ENCODE measurements at places on chromosomes 5 and 9. TPM values are rescaled to one million over a fixed set of nuclear protein-coding genes. Genes with fewer than 3 reads are reported as not detected.

Gene ARID3C
- polyA plus RNA-seq = not detected

DNA sequence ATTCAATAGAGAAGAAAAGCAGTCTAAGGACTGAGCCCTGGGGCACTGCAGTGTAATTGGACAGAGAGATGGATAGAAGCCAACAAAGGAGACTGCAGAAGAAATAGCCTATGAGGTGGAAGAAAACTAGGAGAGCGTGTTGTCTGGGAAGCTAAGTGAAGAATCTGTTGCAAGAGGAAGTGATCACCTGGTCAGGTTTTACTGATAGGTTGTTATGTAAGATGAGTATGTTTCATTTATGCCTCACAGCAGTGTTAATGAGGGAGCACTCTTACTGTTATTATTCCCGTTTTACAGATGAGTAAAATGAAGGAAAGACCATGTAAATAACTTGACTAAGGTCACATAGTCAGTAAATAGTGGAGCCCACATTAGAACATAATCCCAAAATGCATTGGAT is 80.0 kb upstream of the GRHPR start:
- DNase-seq = no peak

DNA sequence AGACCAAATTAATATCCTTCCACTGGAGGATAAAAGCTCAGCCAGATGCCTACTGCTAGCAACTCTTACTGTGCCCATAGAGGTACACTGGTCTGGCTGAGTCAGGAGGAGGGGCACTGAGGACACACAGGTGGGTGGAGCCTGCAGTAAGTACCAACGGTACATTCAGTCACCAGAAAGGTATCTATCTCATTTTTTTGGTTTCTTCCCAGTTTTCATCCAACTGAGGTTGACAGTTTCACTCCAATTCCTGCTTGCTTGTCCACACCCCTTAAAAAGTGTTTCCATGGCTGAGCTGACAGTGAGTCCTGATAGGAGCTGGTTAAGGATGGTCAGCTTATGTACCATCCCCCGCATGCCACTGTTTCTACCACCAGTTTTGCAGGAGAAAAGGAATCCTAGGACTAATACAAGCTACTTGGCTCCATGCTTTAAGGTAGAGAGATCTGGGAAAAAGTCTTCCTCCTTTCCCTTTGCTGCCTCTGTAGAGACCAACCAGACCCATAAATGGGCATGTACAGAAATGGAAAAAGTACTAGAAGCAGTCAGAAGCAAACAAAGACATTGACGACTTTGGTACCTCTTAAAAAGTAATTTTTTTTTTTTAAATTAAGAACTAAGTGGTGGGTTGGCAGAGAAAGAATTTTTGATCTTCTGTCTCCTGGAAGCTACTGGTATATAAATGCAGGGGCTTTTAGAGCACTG is 3.2 kb downstream of the ELL2 start:
- no peak for DNase-seq

Gene TOR4A
- polyA plus RNA-seq = 3.6 TPM

DNA sequence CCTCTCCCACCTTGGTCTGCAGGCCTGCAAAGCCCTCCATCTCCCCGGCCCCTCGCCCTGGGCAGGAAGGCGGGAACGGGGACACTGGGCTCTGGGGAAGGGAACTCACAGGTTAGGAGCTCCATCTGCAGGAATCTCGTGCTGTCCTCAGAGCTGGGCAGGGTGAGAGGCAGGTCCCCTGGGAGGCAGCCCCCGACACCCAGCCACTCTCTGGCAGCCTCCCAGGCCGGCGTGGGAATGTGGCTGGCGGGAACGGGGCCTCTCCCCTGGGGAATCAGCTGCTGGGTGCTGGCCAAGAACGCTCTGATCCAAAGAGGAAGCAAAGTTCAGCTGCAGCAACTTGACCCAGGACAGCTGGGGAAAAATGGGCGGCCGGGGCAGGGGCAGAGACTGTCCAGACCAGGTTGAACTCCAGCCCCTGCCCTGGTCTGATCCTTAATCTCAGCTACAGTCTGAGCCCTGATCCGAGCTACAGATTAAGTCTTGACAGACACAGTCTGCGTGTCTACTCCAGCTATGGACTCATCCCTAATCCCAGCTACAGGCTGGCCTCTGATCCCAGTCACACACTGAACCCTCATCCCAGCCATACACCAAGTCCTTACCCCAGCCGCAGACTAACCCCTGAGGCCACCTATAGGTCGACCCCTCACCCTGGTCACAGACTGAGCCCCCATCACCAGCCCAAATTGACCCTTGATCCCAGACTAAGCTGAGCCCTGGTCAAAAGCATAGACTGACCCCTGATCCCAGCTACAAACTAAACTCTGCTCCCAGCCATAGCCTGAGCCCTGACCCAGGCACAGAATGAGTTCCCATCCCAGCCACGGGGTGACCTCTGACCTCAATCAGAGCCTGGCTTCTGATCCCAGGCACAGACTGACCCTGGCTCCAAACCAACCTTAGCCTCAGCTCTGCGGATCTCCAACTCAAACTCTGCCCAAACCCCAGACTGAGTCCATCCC is 37.3 kb upstream of the EGFL7 start:
- no peak for DNase-seq

- DNase-seq = no peak
Observed at GRCh38 chr5:95699337-95699736, 16.5 kb upstream of the SPATA9 start.

Gene PHYHD1
- polyA plus RNA-seq = 58.8 TPM

Gene PCDHGB3
- 2.3 TPM for polyA plus RNA-seq

GRCh38 chr5:151123897-151124751 is 33.5 kb downstream of the ANXA6 start:
- no peak for DNase-seq

DNA sequence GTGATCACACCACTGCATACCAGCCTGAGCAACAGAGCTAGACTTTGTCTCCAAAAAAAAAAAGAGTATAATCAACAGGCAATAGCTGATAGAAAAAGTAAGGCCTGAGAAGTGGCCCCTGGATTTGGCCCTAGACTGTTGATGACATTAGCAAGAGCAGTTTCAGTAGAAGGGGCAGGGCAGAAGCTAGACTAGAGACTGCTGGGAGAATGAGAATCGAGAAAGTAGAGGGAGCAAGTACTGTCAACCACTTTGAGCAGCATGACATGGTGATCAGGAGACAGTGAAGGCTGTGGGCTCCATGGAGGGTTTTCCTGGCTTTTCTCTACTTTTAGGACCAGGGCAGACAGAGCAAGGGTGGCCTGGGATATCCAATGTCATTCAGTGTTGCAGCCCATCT is 34.9 kb upstream of the B4GALT1 start:
- DNase-seq = no peak

Gene KIF12
- polyA plus RNA-seq = 177 TPM

DNA sequence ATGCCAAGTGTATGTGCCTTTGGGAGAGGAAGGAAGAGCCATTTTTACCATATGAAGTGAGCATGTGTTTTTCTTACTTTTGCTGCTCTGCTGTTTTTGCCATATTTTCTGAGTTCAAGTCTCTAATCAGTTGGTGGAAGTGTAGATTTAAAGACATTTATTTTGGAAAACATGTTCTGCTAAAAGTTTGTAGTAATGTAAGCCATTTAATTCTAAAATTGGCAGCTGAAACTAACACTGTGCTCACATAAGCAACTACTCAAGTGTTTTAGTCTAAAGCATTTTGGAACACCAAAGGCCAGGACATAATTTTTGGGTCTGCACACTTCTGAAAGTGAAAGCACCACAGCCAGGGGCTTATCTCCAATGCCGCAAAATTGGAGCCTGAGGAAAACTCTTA is 363.4 kb upstream of the ZNF608 start:
- no peak for DNase-seq

- DNase-seq = no peak
Observed at GRCh38 chr5:129096382-129096991, 1.9 kb downstream of the ISOC1 start.

- no peak for DNase-seq
Observed at GRCh38 chr5:139692679-139693308, 44.6 kb downstream of the CXXC5 start.

GRCh38 chr5:115543365-115544042 is 1.1 kb downstream of the FEM1C start:
- DNase-seq = peak; percentile 56

Gene PDLIM4
- 15.5 TPM for polyA plus RNA-seq

- DNase-seq = no peak
Observed at GRCh38 chr9:123291736-123292135, 23.4 kb upstream of the STRBP start.

GRCh38 chr5:32559411-32559810 is 25.9 kb upstream of the SUB1 start:
- DNase-seq = no peak

- DNase-seq = no peak
Observed at GRCh38 chr5:132662925-132663770, 5.2 kb downstream of the IL13 start.

DNA sequence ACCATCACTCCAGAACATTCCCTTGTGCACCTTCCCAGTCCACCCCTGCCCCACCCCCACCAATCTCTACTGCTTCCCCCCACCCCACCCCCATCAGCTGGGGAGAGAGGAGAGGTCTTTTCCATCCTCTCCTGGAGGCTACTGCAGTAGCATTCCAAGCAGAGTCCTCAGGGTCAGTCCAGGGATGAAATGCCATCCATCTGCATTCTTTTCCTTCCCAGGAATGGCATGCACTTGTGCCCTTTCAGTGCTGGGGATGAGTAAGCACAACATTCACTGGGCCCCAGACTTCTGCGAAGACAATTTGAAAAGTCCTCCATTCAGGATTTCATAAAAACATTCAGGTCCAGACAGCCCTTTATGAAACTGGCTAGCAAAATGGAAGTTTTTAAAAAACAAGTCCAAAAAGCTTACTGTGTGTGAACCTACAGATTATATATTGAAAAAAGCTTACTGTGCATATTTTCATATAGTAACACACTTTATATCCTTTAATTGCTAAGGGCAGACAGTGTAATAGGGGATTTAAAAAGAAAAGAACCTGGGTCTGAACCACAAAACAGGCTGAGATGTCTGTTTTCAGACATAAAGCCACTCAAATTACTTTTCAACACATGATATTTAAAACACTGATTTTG is 50.0 kb upstream of the GOLPH3 start:
- DNase-seq = peak; percentile 18

Gene PCDHA9
- polyA plus RNA-seq = 0.01 TPM

Gene PCDHGB2
- 4.1 TPM for polyA plus RNA-seq

Gene SYK
- 28.1 TPM for polyA plus RNA-seq

DNA sequence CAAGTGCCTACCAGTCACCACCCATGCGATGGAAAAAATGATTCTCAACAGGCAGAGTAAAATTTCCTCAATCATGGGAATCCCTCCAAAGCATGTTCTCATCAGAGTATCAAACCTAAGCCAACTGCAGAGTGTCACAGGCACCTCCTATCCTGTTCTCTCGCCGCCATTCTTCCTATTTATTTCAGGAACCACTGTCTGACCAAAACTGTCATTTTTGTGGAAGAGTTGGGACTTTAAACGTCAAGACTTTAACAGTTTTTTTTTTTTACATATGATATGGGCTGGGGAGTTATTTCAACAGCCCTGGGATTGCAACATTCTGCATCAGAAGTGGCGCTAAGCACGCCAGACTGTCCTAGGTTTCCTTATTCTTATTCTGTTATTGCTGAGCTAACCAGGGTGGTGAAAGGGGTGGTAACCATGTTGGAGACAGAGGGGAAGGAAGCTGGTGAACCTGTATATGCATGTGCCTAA is 29.5 kb downstream of the PFDN1 start:
- no peak for DNase-seq

DNA sequence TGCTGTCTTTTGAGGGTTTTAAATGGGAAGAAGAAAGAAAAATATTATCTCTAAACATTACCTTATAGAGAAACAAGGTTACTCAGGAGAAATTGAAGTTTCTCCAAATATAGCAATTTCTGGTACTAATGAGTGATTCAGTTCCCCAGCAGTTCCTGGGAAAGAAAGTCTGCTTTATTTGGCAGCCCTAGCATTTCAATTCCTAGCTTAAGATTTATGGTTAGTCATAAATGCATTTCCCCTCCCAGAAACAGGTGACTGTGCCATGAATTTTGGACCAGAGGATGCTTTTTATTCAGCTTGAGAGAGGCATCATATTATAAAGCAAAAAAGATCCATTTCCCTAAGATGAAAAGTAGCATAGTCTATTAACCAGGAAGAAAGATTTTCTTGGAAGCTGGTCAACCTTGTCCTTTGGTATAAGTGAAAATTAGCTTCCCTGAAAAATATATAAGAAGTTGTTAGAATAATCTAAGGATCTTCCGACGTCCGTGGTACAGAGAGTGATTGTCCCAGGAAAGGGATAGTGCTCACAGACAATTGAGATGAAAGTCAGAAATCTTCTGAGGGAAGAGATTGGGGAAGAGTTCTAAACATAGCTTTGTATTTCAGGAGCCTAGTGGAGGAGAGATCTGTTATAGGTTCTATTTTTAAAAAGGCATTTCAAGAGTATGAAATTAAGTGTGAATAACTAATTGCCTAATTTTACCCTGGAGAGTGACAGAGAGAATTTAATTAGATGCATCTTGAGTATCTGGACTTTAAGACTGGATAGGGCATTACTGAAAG is 164.9 kb downstream of the ESM1 start:
- DNase-seq = no peak

DNA sequence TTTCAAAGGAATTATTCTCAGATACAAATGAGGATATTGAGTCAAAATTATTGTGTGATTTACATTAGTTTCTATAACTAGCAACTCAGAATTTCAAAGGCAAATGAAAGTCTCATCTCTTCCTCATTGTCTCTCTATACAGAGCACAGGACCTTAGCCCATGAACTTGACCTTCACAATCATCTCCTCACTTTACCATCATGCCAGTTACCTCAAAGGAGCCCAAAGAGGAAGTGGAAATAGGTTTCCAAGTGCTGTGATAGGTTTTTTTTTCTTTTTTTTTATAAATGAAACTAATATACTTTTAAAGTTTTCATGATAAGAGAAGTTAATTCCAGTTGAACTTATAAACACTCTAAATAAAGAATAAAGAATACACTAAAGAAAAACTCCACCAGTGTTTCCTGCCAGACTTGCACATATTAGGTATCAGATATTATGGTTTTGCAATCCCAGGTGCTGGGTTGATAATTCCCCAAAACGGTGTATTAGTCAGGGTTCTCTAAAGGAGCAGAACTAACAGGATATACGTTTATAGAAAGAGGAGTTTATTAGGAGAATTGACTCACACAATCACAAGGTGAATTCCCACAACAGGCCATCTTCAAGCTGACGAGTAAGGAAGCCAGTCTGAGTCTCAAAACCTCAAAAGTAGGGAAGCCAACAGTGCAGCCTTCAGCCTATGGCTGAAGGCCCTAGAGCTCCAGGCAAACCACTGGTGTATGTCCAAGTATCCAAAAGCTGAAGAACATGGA is 50.1 kb upstream of the ADAMTS16 start:
- no peak for DNase-seq

Gene OR1J2
- not detected for polyA plus RNA-seq

DNA sequence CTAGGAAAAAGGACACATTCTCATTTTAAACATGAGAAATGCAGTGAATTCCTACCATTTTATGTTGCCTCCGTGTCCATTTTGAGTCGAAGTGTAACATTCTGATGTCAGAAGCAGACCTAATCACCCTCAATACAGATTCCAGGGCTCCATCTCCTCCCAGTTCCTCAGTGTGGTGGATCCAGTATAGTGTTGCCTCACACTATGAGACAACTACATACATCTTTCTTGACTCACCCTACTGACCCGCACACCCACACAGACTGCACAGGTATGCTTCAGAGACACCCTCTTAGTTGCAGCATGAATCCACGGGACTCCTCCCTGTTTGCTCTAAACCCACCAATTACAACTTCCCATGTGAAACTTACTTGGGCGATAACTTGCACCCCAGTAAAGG is 564.9 kb downstream of the SEMA5A start:
- DNase-seq = no peak

Gene NUTM2G
- polyA plus RNA-seq = 0.31 TPM

GRCh38 chr5:121189342-121190305 is 662.1 kb upstream of the FTMT start:
- DNase-seq = peak; percentile 12
